ENCODE measurements at places on chromosomes 3 and 15.

GRCh38 chr3:65478551-65479500 is 559.9 kb downstream of the MAGI1 start:
- DNase-seq: no peak

GRCh38 chr15:88275804-88276203 is 19.3 kb upstream of the NTRK3 start:
- DNase-seq: no peak

DNA sequence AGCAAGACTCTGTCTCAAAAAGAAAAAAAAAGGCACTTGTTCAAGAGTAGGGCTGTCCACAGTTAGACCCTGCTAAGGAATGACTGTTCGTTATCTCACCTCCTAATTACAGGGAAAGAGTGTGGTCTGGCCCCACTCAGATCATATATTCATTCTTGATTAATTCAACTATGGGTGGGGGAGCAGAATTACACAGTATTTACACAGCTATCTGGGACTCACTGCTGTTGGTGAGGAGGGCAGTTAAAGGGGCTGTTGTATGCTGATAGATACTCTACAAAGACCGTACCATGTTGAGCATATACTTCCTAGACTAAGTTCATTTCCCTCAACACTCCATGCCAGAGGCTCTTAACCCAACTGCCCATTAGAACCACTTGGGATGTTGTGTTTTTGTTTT is 3.8 kb upstream of the ZNF620 start:
- no peak for DNase-seq

DNA sequence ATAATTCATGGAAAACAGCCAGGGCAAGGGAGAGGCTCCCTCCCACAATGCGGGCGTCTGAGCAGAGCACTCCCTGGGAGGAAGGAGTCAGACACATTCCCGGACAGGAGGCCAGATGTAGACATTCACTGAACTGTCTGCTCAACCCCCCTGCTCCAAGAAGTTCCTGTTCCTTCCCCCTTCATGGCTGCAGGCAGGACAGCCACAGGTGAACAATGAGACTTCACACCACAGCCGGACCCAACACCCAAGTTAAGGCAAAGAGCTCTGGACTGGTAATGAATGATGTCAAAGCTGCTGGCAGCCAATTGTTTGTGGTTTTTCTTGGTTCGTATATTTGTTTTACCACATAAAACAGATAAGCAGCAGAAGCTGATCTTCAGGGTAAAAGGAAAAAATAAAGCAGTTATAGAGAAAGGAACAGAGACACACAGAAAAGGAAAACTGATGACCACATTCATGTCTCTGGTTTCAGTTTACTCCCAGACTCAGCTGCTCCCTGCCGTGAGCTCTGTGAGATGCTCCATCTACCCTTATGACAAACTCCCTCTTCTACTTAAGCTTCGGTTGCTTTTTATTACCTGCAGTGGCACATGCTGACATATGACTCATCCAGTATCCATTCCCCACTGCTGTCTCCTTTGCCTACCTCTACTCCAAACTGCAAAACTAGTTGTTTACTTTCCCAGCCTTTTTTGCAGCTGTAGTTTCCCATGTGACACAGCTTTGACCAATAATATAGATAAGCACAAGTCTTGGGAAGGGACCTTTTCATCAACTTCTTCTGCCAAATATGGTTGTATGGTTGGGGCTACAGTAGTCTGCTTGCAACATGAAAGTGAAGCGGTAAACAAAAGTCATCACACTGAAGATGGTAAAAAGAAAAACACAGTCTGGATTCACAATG is 33.1 kb downstream of the DZIP1L start:
- DNase-seq: no peak

DNA sequence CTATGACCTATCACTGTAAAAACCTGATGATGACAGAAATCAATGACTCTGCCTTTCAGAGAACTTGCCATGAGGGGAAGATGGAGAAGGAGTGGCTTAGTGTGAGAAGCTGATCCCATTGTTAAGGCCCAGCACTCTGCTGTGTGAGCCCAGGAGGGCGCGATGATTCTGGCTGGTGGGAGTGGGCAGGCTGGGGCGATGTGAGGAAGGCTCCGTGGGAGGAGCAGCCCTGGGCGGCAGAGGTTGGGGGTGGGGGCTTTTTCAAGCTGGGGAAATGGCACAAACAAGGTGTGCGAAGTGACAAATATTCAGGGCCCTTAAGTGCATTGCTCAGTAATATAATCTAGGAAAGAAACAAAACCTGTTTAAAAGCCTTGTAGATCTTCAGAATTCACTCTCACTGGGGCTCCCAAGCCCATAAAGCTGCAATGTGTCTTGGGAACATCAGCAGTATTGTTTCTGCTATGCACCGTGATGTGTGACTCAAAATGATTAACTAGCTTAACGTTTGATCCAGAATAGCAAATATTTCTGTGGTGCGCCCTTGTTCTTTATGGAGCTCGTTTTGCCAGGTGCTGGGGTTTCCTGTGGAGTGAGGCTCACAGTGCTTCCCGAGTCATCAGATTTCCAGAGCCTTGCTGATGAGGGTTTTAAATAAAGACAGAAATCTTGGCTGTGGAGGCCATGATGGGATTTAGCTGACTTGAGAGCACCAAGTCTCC is 141.0 kb downstream of the CHDH start:
- DNase-seq: no peak

GRCh38 chr15:41999290-42000285 is 21.3 kb downstream of the PLA2G4E start:
- no peak for DNase-seq

GRCh38 chr15:93671387-93671943 is 559.9 kb upstream of the MCTP2 start:
- no peak for DNase-seq

GRCh38 chr3:12527757-12528143 is 17.5 kb downstream of the MKRN2OS start:
- no peak for DNase-seq

GRCh38 chr3:178971614-178972013 is 100.0 kb downstream of the ZMAT3 start:
- no peak for DNase-seq

GRCh38 chr3:43764471-43764870 is 73.7 kb downstream of the ABHD5 start:
- DNase-seq: no peak

GRCh38 chr3:54951405-54951804 is 23.5 kb upstream of the LRTM1 start:
- no peak for DNase-seq

DNA sequence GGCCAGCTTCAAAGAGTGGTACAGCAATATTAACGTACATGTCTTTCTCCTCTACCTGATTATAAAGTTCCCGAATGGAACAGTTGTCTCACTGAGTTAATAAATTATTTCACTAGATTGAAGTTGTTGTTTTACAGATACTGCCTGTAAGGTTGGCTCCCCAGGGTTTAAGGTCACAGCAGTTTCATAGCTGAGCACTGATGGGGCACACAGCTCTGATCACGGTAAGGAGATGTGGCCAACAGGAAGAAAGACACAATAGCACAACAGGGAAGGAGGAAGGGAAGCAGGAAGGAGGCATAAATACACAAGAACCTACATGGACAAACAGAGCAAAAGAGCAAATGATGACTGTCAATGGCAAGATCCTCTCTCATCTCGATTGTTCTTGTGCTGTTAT is 215.6 kb downstream of the WNT5A start:
- DNase-seq: no peak

GRCh38 chr3:73542136-73542535 is 82.6 kb downstream of the PDZRN3 start:
- DNase-seq: no peak

- DNase-seq: no peak
These were observed 52.4 kb downstream of the CDC25A start for GRCh38 chr3:48135552-48136495.

DNA sequence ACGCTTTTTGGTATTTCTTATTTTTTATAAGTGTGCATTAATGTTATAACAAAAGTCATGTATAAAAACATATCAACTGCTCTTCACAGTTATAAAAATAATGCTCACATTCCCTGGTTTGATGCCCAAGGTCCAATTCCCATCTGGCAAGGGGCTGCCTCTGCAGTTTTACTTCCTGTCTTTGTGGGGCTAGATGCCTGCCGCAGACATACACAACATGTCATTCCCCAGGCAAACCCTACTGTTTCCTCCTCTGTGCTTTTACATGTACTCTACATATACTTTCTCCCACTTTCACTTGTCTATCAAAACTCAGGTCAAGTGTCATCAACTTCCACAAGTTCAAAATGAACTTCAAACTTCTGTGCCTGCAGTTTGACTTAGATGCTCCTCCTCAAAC is 60.5 kb upstream of the ETV5 start:
- DNase-seq: no peak

- no peak for DNase-seq
These were observed 181.7 kb upstream of the SYNPR start for GRCh38 chr3:63096248-63097058.

DNA sequence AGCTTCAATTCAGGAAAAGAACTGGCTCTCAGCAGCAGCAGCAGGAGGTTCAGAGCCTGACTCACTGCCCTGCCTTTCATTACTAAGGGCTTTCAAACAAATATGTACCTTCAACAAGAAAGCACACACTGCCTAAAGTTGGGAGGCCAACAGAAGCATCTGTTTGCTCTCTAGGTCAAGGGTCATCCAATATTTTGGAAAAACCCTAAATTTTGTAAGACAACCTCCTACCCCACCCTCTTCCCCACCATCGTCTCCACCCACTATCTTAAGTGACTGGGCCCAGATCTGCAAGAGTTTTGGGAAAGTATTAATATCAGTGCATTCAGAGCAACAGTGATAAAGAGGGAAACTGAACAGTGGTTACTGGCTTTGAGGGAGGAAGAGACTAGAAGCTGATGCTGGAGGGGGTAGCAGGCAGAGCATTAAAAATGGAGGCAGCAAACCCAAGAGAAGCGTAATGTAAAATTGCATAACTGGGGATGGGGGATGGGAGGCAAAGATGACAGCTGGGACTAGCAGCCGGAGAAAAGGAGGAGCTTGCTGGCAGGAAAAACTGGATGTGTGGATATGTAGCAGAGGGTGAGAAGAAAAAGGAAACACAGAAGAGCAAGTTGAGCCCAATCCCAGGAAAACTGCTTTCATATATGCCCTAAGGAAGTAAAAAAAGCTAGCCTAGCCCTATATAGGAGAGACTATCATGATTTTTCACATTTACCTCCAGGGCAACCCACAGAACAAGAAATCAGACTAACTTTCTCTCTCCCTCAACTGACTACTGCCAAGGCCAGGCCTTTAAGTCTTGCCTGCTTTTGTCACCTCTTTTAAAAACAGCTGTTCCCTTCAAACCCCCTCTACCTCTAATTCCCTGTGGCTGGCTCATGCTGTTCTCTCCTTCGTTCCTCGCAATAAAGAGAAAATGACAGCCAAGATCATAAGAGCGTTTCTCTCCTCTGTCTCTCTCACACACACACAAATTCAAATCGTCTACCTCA is 31.4 kb downstream of the NPTN start:
- no peak for DNase-seq

DNA sequence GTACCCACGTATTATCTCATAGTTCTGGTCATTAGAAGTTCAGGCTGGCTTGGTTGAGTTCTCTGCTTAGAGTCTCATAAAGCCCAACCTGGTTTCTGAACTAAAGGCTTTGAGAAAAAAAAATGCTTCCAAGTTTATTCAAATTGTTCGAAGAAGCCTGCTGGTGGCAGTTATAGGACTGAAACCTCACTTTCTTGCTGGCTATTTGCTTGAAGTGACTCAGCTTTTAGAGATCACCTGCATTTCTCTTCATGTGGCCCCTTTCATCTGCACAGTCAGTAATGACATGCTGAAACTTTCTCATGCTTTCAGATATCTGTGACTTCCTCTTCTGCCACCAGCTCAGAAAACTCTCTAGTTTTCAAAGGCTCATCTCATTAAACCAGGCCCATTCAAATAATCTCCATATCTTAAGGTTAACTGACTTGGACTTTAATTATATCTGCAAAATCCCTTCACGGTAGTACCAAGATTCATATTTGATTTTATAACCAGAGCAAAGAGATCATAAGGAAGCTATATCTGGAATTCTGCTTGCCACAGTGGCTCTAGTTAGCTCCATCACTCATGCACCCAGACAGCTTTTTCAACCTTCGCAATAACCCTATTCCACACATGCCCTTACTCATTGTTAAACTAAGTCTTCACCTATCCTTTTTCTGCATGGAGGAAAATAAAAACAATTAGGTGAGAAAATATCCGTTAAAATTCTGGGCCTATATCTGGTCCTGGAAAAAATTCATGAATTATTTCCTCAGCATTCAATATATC is 433.8 kb upstream of the CBLB start:
- no peak for DNase-seq

GRCh38 chr3:116444115-116444747 is 1.1 kb downstream of the LSAMP start:
- no peak for DNase-seq

GRCh38 chr15:100559330-100559729 is 30.6 kb upstream of the CERS3 start:
- no peak for DNase-seq

DNA sequence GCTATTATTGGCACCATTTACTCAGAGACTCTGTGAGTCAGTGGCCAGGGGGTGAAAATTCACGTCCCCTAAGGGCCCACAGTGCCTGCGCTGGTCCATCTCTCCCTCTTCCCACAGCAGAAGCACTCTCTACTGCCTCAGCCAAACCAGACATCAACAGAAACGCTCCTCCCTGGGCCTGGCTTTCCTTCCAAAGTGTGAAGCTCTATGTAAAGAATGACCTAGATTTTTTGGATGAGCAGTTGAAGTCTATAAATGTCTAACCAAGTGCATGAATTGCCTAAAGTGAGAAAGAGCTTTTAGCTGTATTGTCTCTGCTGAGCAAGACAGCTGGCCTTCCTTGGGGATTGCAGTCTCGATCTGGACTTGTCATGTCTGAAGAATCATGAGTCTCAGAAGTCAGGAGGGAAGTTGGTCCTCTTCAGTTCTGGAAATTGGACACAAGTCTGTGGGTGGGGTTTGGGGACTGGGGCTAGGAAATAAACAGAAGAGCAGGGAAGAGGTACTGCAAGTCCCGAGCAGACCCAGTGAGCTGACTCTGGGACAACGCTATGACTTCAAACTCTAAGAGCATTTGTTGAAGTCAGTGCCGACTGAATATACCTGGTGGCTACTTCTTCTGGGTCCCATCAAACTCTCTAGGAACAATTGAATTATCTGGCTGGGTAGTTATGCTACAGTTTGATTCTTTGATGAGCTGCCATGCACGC is 29.0 kb downstream of the RASGRP1 start:
- no peak for DNase-seq

GRCh38 chr15:101407439-101407838 is 82.1 kb downstream of the PCSK6 start:
- no peak for DNase-seq

Data from stimulated activated CD8-positive, alpha-beta memory T cell treated with anti-CD3 and anti-CD28 coated beads, Interleukin-12 subunit alpha, Interleukin-12 subunit beta, amount 100 ng/mL, for 1 hour (primary cell).